ENCODE measurements at places on chromosomes 6 and 20.

GRCh38 chr20:44869471-44869870 lies 16.0 kb upstream of the YWHAB start:
- no peak for DNase-seq

- no peak for DNase-seq
Observed at GRCh38 chr6:75285283-75285639, 669 bp upstream of the TMEM30A start.

DNA sequence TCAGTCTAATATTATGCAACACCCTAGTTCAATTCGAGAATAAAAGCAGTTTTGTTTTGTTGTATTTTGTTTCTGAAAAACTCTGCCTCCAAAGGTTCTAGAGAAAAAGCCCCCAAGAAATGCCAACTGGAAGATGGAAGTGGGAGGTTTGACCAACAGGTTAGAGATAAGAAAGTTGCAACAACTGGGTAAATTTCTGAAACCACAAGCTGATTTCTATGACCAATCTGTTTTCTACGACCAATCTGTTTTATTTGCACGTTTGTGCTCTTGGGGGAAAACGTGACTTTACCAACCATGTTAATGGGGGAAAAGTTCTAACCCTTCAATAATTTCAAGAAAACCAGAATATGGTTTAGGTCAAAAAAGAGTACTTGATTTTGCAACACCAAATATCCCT lies 173.2 kb downstream of the PDE7B start:
- DNase-seq, result no peak

DNA sequence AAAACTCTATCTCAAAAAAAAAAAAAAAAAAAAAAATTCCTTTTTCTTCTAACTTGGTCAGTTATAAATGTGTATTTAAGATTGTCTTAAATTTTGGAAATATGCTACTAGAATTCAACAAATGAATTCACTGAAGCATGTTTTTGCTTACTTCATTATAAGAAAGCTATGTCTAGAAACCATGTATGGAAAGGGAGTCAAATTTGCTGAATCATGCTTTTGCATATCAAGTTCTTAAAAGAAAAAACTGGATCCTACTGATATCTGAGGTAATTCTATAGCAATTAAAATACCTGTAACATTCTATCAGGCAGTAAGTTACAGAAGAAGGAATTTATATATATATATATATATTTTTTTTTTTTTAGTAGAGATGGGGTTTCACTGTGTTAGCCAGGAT lies 27.7 kb downstream of the AKIRIN2 start:
- DNase-seq, result no peak

DNA sequence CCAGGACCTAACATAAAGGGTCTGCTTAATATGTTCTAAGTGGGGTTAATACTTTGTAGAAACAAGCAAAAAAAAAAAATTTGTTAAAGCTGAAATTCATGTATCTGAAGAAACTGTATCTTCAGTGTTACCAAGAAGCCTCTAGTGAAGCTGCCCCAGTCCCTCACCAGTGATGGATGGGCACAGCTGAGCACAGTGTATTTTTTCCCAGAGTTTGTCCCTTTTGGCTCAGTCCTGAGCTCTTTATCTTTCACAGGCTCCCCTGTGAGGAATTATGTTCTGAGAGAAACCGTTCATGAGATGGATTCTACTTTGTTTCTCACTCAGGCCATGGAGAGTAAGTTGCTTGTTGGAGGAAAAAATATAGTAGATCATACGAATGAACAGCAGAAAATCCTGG lies 38.4 kb downstream of the KIF3B start:
- DNase-seq, result no peak

DNA sequence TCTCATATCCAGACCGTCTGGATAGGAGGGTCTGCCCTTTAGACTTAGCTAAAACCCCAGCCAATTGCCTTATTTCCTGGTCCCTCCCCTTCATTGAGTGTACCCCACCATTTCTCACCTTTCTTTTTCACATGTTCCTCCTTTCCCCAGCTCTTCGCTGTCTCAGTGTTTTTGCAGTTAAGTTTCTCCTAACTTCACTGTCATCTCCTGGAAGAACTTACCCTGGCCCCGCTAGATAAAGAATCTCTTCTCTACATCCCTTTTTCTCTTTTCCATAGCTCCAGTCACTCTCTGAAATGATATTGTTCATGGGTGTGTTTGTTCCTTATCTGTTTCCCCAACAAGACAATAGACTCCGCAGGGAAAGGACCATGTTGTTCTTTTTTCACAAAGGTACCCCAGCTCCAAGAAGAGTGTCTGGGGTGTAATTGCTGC lies 208.8 kb downstream of the TSHZ2 start:
- DNase-seq, result no peak

Measured in stimulated activated CD8-positive, alpha-beta memory T cell treated with anti-CD3 and anti-CD28 coated beads, Interleukin-7, amount 100 ng/mL, for 24 hours (primary cell).